ENCODE measurements at places on chromosomes 13 and 19.

DNA sequence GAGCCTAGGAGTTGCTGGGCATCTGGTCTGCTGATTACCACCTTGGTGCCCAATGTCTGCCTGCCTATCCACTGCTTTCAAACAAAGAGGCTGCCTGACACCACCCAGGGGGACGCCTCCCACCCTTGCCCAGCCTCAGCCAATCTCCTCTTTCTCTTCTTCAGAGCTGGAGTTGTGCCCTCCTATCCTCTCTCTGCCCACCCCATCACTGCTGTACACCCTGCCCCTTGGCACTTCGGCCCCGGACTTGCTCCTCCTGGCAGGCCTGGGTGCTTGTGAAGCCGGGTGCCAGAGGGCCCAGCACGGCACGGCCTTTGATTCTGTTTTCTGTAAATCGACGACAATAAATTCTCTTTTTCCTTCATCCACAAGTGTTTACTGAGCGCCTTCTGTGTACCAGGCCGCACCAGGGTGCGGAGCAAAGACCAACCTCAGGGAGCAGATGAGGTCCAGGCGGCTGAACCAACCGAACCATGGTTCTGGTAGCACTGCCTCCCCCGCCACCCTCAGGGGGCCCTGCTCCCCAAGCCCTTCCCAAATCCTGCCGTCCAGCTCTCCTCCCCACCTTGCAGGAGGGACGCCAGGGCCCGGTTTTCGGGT lies 5.0 kb downstream of the RNF225 start:
- no peak for DNase-seq

DNA sequence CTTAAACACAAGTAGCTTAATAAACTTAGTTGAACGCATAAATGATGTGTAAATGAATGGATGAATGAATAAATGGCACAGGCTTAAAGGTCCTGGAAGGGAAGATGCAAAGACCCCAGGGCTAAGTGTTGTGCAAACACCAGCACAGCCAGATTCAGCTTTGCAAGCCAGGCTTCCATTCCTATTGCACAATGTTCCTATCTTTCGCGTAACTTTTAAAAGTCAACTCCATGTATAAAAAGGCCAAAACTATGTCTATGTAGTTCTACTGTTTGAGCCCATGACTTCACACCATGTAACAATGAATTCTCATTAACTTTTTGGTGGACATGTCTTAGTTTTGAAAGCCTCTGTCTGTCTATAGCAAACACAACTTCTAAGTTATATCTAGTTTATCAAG lies 226.0 kb downstream of the NALCN start:
- no peak for DNase-seq

- no peak for DNase-seq
These were observed 119.0 kb upstream of the CLDN10 start for GRCh38 chr13:95433537-95433936.

GRCh38 chr13:72556945-72557344 lies 170.5 kb downstream of the MZT1 start:
- DNase-seq = no peak

DNA sequence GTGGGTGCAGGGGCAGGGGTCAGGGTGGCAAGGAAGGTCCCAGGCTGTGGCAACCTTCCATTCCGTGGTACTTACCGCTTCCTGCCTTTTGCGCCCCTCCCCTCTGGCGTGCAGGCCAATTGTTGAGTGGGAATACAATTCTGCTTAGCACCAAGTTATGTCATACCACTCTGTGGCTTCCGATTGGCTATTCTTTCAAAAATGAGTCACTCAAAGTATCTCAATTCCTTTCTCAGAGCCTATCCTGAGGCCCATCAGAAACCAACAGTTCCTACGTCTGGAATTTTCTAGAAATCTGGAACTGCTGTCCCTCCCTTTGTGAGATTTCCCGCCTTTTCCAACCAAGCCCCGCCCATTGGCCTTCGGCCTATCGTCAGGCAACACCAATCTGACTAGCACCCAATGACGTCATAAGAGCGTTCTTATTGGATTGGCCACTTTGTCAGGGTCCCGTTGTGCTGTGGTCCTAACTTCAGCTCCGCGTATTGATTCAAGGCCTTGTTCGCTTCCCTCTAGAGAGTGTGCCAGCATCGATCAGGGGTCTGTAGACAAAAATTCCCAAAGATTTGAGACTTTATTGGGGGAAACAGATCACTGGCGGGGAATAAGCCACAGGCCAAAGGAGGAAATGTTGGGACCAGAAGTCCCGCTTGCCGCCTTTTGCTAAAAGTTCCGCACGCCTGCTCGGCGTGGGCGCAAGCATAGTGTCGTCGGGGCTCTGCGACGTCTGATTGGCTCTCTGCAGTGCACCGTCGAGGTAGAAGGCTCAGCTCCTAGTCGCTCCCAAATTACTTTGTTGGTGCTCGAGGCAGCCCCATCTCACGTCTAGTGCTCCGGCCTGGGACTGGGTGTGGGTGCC lies 11.7 kb downstream of the NTN5 start:
- DNase-seq = peak; percentile 35

All from stimulated activated CD4-positive, alpha-beta T cell treated with anti-CD3 and anti-CD28 coated beads, TNF-alpha, amount 100 ng/mL, for 1 hour (primary cell).